Cortex of kidney (tissue), 1 donor: ENCODE measurements at places on chromosomes 12 and 14.

- DNase-seq = no peak
These were observed 13.7 kb downstream of the PGF start for GRCh38 chr14:74941676-74942097.

GRCh38 chr12:80848858-80849257 is 88.9 kb downstream of the LIN7A start:
- no peak for DNase-seq

DNA sequence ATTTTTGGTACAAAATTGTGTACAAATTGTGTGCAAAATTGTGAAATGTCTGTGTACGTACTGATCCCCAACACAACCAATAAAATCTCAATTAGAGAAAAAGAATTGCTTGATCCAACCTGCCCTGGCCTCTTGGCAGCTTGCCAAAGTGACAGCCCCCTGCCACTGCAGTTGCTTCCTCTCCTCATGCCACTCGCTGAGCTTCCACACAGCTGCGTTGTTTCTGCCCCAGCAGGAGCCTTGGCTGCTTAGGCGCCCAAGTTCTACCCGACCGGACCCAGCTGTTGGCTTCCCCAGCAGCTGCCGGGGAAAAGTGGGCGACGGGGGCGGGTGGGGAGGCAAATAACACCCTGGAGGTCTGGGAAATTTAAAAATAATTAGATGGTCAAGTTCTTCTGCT is 171.8 kb upstream of the ATF7IP start:
- no peak for DNase-seq

- no peak for DNase-seq
These were observed 333.6 kb upstream of the PRICKLE1 start for GRCh38 chr12:42923156-42923555.

GRCh38 chr14:105267820-105268548 is 19.7 kb downstream of the BTBD6 start:
- no peak for DNase-seq

DNA sequence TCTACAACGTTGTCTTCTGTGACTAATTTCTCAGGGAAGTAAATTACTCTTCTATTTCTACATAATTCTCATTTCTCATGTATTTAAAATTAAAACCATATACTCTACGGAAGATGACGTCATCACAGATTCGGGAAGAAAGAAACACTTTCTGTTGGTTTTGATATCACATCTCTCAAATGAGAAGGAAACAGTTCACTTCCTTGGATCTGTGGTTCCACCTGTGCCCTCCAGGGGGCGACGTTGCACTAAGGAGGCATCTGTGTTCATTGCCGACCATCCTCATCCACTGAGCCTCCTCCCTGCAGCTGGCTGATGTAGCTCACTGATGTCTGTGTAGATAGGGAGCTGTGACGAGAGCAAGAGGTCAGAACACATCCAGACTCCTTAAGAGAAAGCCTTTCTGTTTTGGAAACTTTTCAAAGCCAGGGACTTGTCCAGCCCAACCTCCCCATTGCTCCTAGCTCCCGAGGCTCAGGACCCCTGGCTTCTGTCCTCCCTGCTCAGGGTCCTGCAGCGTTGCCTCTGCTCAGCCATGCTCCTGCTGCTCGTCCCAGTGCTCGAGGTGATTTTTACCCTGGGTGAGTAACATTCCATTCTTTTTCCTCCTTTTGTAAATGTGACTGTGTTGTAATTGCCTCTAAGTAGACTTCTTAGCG is 172.7 kb upstream of the OR4E1 start:
- DNase-seq = no peak

DNA sequence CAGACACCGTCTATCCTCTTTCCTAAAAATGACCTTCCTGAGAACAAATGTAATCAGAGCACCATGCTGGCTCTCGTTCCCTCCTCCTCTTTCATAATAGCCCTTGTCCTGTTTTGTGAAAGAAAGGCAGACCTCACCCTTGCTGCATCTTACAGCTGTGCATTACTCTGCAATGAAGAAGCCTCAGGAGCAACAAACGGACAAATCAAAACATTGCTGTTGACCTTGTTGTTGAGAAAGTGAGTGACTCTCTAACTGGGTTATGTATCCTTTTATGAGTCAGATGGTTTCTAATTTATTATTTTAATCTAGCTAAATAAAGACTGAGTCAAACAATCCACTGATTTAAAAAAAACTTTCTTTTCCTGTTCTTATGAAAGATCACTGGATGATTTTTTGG is 180.9 kb downstream of the RPS29 start:
- DNase-seq = no peak

DNA sequence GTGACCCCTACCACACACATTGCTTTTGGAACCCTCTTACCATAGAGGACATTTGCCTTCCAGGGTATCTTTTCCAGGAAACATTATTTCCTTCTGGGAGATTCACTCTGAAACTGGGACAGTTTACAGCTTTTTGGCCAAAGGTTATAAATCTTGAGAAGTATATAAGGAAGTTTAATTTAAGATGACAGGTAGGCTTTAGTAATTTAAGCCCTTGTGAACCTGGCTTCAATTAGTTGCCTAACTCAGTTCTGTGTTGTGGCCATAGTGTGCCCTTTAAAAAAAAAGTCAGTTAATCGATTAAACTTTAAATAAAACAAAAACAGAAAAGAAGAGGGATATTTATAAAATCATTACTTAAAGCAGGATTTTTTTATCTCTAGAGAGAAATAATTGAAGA is 142.9 kb downstream of the NAV3 start:
- no peak for DNase-seq

GRCh38 chr12:70583251-70583650 is 54.0 kb downstream of the PTPRB start:
- no peak for DNase-seq

DNA sequence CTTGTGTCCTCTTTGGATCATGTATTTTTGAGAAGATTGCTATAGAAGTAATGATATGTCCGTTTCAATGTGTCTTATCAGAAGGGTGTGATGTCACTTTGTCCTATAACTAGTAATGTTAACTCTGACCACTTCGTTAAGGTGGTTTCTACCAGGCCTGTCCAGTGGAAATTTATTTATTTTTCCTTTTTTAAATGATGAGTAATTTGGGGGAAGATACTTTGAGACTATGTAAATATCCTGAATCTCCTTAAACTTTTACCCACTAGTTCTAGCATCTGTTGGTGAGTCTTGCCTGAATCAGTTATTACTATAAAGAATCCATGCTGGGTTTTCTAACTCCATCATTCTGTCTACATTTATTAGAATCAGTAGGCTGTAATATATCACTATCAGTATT is 15.3 kb downstream of the EP400 start:
- no peak for DNase-seq

- DNase-seq = no peak
These were observed 43.9 kb downstream of the IL31 start for GRCh38 chr12:122130150-122130549.

DNA sequence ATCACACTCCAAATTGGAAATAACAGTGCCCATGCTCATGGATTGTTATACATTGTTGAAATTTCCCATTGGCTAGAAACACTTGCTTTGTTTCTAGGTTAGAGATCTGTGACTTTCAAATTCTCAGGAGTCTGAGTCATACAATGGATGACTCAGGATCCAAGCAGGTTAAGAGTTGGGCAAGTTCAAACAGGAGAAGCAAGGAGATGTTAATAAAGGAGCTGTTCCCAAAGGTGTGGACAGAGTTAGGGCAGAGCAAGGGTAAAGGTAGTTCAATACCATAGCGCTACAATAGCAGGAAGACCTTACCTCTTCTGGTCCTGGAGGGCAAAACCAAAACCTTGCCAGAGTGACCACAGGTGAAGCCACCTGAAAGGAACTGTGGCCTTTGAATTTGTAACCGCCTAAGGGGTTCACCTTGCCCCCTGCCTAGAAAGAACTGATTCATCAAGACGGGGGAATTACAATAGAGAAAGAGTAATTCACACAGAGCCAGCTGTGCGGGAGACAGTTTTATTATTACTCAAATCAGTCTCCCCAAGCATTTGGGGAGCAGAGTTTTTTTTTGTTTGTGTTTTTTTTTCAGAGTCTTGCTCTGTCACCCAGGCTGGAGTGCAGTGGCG is 4.2 kb upstream of the AMN1 start:
- no peak for DNase-seq

DNA sequence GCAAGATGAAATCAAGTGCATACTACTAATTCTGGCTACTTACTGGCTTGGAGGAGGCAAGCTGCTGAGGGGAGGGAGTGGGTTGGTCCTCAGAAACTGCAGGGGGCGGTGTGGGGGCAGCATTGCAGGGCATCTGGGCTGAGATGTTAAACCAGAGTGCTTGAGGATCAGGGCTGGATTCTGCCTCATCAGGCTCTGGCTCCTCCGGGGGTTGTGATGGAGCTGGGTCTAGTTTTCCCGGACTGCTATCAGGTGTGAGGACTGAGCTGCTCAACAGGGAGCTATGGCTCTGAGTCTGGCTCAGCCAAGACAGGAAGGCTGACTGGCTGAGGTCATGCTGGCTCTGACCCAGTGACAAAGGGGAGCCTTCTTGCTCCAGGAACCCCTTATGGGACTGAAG is 28.6 kb downstream of the BAZ2A start:
- no peak for DNase-seq

DNA sequence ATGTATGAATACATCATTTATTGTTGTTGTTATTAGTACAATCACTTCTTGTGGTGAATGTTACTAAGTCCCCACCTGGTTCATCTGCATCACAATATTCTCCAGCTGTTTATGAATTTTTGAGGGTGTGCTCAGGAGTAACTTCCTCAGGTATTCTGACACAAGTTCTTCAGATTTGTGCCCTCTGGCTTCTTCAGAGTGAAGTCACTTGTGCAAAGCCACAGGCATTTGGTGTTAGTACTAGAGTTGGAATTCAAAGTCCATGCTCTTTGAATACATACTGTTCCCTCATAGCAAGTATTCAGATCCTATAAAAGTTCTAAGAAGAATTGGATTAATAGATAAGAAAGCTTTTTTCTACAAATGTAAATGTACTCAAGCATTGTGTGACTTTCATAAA is 150.3 kb upstream of the AVPR1A start:
- no peak for DNase-seq

DNA sequence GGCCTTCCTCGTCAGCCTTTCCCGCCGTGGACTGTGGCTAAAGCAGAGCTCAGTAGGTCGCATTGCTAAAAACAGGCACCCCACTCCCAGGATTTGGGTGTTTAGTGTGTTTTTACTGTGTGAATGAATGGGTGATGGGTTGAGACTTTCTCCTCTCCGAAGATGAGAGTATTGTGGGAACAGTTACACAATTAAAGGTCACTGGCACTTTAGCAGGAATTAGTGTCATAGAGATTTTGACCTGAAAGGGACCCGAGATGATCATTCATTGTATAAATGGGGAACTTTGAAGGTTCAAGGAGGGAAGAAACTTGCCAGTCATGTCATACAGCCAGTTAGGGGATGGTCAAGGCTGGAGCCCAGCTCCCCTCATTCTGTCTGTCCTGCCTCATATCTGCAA is 56.9 kb downstream of the TSPAN9 start:
- no peak for DNase-seq

DNA sequence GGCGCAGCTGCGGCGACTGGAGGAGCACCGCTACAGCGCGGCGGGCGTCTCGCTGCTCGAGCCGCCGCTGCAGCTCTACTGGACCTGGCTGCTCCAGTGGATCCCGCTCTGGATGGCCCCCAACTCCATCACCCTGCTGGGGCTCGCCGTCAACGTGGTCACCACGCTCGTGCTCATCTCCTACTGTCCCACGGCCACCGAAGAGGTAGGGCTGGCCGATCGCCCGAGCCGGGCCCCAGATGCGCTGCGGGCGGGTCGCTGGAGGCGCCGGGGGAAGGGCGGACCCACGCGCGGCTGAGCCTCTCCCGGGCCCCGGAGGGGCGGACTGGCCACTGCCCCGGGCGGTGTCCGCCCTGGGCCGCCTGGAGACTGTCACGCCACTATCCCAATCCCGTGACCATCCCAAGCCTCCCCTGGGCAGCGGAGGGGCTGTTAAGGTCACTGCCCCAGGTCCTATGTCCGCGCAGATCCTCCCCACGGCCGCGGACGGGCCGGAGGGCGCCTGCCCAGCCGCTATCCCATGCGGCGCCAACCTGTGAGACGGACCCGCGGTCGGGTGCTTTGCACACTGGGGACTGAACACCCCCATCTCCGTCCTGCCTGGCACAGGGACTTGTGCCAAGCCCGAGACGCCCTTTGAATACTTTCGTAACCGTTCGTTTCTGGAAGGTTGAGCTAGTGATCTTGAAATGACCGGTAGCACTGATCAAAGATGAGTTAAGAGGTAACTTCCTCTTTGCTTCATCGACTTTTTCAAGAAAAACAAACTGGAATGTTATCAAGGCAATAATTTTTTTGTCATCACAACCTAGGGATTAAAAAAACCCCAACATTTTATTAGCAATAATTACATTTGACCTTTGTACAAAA is 725 bp downstream of the CHPT1 start:
- peak; percentile 33 for DNase-seq

DNA sequence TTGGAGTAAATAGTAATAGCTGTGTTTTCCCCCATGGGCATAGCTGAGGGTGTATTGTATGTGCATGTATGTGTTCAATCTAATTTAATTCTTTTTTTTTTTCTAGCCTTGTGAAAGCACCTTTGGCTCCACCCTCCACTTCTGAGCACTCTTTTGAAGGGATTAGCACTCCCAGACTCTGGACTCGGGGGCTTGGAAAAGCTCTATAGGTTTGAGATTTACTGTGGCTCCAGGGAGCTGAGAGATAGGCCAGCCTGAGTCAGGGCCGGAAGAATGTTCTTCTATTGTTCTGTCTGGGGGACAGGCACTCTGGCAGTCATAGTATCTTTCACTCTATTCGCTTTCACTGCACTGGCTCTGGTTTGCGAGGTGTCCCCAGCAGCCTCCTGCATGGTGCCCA is 540.0 kb upstream of the TBX3 start:
- DNase-seq = no peak

- no peak for DNase-seq
These were observed 9.2 kb upstream of the CYP46A1 start for GRCh38 chr14:99674776-99675381.

GRCh38 chr14:50599700-50600444 is 39.9 kb downstream of the ATL1 start:
- no peak for DNase-seq

DNA sequence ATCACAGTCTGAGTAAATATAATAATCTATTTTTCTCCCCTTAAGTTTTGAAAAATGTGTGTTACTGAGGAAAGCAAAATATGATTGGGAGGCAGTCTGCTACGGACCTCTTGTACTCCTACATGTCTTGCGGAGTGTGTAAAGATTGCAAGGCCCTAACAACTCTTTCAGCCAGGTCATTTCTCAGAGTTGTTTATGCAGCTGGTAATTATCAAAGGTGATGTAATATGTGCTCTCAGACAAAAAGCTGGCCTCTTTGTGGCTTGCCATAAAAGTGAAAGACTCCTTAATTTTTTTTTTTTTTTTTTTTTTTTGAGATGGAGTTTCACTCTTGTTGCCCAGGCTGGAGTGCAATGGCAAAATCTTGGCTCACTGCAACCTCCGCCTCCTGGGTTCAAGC is 40.5 kb upstream of the MON2 start:
- no peak for DNase-seq

DNA sequence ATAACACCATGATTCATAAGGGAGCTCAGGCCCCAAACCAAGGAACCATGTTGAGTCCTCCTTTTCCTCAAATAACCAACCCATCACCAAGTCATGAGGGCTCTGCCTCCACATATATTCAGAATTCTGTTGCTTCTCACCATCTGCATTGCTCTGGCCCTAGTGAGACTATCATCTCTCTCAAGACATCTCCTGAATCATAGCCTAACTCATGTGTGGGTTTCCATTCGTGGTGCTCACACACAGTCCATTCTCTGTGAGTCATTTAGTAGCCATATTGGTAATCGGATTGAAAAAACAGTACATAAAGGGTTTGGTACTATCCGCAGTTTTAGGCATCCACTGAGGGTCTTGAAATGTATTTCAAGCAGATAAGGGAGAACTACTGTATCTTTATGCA is 5.1 kb upstream of the SLC38A2 start:
- DNase-seq = no peak
